ENCODE measurements at places on chromosomes 4 and X. TPM values are rescaled to one million over a fixed set of nuclear protein-coding genes. Genes with fewer than 3 reads are reported as not detected.

GRCh38 chr4:71211748-71212147 is 127.1 kb upstream of the SLC4A4 start:
- H3K36me3 ChIP-seq: no peaks in the 10 kb centered on the region
- no peak for DNase-seq
- no peak overlapping the region for H3K4me3 ChIP-seq
- H3K27me3 ChIP-seq: no peaks in the 10 kb centered on the region
- no peak overlapping the region for H3K27ac ChIP-seq

TIGD4 gene
- total RNA-seq: 0.53 TPM

- H3K4me1 ChIP-seq: no peaks in the 10 kb centered on the region
- H3K27ac ChIP-seq: no peak overlapping the region
- no peak overlapping the region for H3K4me3 ChIP-seq
Observed at GRCh38 chr4:112748352-112748878, 111.5 kb downstream of the LARP7 start.

- H3K27me3 ChIP-seq: no peaks in the 10 kb centered on the region
- no peak overlapping the region for H3K4me3 ChIP-seq
- H3K36me3 ChIP-seq: no peaks in the 10 kb centered on the region
- no peaks in the 10 kb centered on the region for H3K4me1 ChIP-seq
- no peak overlapping the region for H3K27ac ChIP-seq
Observed at GRCh38 chr4:28177641-28178040, 1317.0 kb downstream of the STIM2 start.

DNA sequence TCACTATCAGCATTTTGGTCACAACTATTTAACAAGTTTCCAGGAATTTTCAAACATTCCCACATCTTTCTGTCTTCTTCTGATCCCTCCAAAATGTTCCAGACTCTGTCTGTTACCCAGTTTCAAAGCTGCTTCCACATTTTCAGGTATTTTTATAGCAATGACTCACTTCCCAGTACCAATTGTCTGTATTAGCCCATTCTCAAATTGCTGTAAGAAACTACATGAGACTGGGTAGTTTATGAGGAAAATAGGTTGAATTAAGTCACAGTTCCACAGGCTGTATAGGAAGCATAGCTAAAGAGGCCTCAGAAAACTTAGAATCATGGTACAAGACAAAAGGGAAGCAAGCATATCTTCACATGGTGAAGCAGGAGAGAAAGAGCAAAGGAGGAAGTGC is 475.0 kb upstream of the PCDH7 start:
- no peaks in the 10 kb centered on the region for H3K4me1 ChIP-seq
- DNase-seq: no peak
- no peaks in the 10 kb centered on the region for H3K27me3 ChIP-seq
- H3K27ac ChIP-seq: no peak overlapping the region

MAGEA2B gene
- not detected for total RNA-seq

DNA sequence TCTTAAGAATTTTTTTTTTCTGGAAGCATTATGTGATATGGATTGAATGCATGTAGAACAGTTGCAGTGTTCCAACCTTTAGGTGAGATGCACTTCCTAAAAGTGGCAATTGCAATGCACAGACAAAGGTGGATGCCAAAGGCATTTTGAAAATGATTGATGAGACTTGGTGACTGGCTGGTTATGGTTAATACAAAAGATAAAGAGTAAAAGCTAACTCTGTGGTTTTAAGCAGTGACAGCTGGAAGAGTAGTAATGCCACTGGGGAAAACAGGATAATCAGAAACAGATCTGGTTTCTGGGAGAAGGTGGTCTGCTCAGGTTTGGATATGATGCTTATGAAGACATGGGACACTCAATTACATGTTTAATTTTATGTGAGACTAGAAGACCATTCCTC is 345.6 kb downstream of the RPA4 start:
- H3K4me1 ChIP-seq: no peaks in the 10 kb centered on the region
- H3K4me3 ChIP-seq: no peak overlapping the region
- H3K27me3 ChIP-seq: no peaks in the 10 kb centered on the region
- DNase-seq: no peak
- H3K27ac ChIP-seq: no peak overlapping the region

DNA sequence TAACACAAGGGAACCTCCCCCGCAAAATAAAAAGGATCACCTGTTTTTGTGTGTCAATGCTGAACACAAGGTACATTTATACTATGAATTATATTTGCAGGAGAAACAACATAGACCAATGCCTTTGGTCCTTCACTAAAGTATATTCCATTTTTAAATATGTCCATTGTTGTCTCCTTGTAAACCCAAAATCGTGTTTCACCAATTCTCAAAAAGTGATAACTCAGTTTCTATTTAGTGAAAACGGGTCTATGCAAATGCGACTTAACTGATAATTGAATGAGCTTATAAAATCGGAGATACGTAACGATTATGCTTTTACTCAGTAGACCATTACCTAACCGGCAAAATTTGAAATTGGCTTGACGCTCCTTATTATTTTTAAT is 2.1 kb downstream of the BRWD3 start:
- H3K4me1 ChIP-seq: peaks cover 18% of the 10 kb centered on the region
- peaks cover 6% of the 10 kb centered on the region for H3K36me3 ChIP-seq
- no peaks in the 10 kb centered on the region for H3K27me3 ChIP-seq

DNA sequence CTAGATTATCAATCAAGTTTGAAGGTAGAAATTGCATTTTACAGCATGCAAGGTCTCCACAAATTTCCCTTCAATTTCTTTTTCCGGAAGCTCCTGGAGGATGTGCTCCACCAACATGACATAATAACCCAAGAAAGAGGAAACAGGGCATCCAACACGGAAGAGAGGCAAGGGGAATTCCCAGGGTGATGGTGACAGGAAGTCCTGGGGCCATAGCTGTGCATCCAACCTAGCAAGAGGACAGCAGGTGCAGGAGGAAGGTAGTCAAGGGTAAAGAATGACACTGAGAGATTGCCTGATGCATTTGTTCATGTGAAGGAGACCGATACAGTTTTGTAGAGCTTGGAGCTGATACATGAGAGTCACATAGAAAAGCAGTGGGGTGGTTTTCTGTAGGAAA is 115.7 kb upstream of the LSM6 start:
- DNase-seq: no peak
- peaks cover 19% of the 10 kb centered on the region for H3K27me3 ChIP-seq
- no peak overlapping the region for H3K4me3 ChIP-seq
- no peaks in the 10 kb centered on the region for H3K36me3 ChIP-seq

SOD3 gene
- not detected for total RNA-seq
